ENCODE measurements at places on chromosomes 2 and 18. TPM values are rescaled to one million over a fixed set of nuclear protein-coding genes. Genes with fewer than 3 reads are reported as not detected.

The FBXO15 gene
- total RNA-seq = 0.67 TPM

The SLC4A5 gene
- total RNA-seq = 3.1 TPM

- DNase-seq = no peak
Observed at GRCh38 chr2:126879348-126880298, 19.1 kb upstream of the TEX51 start.

The UGT1A10 gene
- total RNA-seq = not detected

The VWA3B gene
- not detected for total RNA-seq

The LCT gene
- total RNA-seq = 0.05 TPM

GRCh38 chr2:121735518-121736074 is 1.1 kb downstream of the NIFK start:
- no peak for DNase-seq

The WNT6 gene
- 0.40 TPM for total RNA-seq

All from activated CD4-positive, alpha-beta memory T cell treated with anti-CD3 and anti-CD28 coated beads for 36 hours (primary cell).